ENCODE measurements at places on chromosomes 1 and 21.

DNA sequence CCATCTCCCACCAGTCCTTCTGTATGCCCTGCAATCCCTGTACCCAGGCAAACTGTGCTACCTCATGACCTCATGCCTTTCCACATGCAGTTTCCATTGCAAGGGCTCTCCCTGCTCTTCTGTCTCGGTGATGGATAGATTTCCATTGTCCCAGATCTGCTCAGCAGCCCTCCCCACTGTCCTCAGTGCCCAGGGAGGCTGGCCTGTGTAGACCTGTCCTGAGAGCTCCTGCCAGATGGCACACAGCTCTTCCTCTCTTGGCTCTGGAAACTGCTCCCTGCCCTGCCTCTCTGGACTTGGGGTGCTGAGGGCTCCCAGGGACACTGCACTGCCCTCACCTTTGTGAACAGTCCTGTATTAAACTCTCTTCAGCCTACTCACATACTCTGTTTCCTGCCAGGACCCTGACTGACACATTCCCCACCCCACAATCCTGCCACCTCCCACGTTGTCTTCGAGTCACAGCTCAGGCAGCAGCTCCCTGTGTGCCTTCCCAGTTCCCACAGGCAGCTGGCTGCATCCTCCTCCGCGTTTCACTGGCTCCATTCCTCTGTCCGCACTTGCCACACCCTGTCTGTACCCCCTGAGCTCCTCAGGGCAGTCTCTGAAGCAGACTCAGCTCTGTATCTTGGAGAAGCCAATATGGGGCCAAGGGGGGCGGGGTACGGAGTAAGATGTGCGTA lies 57.0 kb downstream of the SPATA46 start:
- no peak for DNase-seq

DNA sequence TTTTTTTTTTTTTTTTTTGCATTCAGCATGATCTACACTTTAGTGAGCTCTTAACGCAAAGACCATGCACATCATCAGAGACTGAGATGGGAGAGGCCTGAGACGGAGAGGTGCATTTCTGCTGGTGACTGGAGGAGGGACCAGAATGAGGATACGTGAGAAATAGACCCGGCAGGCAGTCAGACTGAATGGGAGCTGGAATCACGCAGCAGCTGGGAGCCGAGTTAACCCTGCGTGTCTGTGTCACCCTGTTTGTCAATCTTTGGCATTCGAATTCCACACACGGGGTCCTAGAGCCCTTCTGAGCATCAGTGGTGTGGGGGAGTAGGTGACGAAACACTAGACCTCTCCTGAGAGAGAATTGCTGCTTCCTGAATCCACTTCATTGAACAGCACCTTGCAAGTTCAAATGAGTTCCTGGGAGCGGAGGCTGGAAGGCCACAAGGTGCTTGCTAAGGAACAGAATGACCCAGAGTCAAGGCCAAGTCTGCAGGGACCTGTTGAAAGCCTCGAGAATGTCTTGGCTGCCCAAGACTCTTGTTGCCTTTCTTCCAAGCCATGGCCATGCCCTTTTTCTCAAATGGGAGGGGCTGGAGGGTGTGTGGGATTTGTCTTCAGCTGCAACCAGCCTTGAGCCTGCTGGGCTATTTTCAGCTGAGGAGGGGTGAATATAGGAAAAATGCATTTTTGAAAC lies 123.3 kb downstream of the CNIH3 start:
- no peak for DNase-seq

DNA sequence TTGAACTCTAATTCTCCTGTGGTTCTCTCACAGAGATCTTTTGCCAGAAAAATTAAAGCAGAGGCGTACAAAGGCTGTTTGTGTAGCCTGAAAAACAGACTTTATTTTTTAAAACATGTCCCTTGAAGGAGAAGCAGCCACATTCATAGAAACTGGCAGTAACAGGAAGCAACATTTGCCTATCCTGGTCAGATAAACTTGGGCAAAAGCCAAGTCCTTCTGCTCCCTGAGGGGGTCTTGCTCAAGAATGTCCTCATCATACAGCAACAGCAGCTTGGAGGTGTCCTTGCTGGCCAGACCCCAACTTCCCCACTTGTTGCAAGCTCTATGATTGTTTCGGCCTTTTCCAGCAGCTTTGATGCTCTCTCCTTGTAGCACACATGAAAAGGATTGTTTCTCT lies 36.3 kb downstream of the MSTO1 start:
- DNase-seq = no peak

GRCh38 chr1:170731566-170732251 lies 67.8 kb downstream of the PRRX1 start:
- DNase-seq = no peak

DNA sequence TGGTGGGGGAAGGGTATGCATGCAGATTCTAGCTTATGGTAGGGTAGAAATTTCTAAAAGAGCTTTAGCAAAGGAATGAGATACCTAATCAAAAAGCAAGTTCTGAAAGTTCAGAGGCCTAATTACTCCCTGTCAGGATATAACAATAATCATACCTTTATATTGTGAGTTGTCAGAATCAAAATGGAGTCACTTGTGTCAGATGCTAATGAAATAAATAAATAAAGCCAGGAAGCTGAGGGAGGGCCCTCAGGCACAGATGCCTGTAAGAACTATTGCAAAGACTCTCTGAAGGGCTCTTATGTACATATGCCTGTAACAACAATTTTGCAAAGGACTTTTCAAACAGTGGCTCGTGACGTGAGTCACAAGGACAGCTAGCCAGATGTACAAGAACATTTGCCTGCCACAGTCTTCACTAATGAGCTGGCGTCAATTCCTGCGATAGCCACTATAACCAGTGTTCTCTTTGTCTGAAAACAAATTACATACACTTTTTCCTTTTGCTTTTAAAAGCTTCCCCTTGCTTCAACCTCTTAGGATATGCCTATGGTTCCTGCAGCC lies 27.4 kb upstream of the DNASE2B start:
- no peak for DNase-seq

GRCh38 chr1:206828765-206829164 lies 36.7 kb upstream of the IL20 start:
- no peak for DNase-seq
